ENCODE measurements at places on chromosomes 7 and 10.
A peak's percentile ranks its signal among the peaks of the same experiment; 100 is the strongest.

DNA sequence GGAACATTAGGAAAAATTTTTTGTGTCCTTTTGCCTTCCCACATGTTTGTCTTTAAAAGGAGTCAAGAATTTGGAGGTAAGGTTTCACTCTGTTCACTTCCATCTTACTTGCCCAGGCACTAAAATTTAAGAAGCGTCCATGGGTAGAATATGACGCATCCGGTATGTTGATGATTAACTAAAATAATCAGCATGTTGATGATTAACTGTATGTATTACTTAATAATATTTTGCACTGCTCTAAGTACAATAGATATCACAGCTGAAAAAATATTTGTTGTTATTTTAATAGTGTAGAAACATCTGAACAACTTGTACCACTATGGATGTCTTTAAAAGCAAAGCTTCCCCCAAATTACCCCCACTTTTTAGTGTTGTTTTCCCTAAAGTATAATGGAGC, 11.5 kb downstream of the ANKRD22 start:
- DNase-seq = no peak

DNA sequence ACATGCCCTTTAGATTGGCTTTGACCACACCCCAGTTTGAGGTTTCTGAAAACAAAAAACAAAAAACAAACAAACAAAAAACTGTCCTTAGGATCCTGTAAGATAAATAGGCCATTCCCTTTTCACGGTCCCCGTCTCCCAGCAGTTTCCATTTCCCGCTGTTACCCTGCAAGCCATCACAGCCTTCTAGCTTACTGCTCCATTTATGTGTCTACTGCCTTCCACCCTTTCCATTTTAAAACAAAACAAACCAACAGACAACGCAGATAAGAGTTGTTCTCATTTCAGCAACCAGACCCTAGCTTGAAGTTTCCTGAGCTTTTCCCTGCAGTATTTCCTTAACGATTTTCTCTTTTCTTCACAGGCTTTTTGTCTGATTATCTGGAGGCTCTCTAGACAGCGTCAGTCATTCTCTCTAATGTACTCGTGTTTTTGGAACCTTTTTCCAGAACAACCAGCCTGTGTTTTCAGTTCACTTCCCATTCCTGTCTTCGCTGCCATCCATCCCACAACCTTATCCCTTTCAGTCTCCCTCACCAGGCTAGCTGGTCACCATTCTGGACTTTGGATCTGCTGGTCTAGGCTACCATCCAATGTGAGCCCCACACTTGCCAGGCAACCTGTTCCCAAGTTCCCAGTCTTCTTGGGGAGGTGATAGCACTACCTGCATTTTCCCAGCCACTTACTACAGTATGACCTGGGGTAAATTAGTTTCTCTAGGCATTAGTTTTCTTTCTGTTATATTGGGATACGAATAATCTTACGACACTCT, 317.3 kb upstream of the FZD1 start:
- DNase-seq = no peak

- DNase-seq = peak; percentile 48
These were observed at the start of gene FGFBP3 for GRCh38 chr10:91909117-91909677. TSS of gene FGFBP3 (minus strand) at chr10:91909486. CDS start at chr10:91908969, 517 bp downstream.

DNA sequence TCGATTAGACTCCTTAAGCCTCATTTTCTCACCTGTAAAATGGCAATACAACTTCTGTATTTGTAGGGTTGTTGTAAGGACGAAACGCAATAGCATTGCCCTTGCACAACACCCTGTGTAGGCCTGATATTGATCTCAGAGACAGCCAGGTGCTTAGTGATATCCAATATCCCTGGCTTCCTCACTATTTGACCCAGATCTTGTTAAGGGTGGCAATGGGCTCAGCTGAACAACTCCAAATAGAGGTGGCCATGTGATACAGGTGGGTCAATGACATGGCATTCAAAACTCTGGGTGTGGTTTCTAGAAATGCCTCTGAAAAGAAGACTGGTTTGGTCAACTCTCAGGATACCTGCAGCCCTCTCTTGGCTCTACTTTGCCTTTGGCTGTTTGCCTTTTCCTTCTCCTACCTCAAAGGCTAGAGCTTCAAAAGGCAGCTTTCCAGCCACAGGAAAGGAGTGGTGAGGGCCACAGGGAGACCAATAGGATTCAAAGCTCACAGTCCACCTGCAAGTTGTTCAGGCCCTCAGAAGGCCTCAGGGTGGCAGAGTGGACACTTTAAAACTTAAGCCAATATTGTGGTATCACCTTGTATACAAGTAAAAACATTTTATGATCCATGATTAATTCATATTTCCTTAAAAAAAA, 14.9 kb upstream of the GATAD1 start:
- DNase-seq = no peak

DNA sequence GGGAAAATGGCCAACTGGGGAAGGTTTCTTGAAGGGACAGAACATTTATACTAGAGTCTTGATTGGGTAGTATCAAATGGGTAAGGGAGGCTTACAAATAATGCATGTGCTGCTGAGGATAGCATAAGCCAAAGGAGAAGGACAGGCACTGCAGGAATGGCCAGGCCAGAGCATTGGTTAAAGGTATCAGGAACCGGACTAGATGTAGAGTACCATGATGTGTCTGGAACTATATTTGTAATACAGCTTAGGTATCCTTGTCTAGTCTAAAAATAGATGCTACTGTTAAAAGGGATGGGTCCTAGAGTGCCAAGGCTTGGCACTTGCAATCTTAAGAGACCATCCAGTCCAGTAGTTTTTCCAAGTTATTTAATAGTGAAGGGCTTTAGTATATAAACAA, 20.3 kb downstream of the TMEM243 start:
- no peak for DNase-seq

DNA sequence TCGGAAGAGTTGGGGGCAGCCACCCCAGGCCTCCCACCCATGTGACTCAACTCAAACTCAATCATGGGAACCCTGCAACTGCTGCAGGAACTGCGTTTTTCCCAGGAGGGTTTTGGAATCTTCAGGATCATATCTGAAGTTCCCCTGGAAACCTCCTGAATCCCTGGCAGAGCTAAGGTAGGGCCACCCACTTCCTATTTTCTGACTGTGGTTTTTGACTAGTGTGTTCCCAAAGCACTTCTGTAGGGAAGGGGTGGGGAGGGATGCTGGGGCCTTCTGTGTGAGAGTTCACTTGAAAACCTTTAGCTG, 127.6 kb upstream of the UNC5B start:
- no peak for DNase-seq

DNA sequence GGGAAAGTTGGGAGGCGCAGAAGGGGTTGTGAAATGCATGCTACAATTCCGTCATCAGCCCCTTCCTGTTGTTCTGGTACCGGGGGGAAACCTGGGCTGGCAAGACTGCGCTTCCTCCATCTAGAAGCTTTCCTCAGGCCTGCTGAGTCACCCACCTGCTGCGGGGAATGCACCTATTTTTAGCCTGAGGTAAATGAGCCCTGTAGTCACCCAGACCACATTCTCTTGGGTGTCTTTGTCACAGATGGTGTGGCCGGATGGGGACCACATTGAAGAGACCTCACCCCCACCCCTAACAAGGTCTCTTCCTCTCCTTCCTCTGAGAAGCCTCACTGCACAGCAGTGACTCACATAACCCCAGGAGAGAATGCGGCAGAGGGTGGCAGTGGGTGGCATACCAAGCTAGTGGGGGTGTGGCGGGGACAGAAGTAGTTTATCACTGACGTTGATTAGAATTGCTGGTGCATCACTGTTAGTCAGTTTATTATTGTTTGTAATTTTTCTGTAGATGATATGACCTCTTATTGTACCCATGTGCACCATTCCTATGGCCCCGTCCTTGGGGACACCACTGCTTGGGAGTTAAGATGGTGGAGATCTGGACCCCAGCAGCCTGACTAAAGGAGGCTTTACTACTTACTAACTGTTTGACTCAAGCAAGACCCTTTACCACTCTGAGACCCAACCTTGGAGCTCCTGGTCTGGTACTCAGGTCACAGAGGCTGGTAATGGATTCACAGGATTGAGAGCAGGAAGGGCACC, 83.0 kb upstream of the DUSP5 start:
- DNase-seq = peak; percentile 97

DNA sequence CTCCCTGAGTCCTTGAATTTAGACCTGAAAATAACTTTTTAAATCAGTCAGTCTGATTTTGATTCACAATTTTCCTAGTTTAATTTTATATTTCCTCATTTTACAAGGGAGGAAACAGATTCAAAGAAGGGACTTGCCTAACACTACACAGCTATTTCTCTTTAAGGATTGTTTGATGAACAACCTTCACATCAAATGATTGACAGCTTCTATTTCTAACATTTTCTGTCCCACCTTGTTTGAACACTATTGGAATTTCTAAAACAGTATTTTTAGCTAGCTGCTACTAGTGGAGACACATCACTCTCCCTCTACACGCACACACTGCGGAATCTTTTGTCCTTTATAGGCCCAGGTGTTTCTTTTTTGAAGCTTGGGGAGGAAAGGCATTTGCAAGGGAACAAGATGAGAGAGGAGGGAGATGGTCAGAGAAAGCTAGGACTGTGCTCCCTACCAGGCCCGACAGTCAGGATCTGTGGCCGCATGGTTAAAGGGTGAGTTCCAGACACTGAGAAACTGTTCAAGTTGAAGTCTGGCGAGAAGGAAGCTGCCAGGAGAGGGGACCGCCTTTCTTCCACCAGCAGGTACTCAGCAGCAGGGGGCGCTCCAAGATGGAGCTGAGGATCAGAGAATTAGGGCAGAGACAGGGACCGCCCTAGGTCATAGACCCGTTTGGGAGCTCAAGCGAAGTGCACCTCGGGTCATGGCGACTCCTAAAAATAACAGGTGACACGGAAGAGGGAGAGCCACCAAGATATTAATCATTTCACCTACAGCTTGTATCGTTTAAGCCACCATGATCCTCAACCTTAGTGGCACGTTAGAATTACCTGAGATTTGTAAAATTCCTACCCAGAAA, 49.7 kb downstream of the DNAJC12 start:
- peak; percentile 88 for DNase-seq

DNA sequence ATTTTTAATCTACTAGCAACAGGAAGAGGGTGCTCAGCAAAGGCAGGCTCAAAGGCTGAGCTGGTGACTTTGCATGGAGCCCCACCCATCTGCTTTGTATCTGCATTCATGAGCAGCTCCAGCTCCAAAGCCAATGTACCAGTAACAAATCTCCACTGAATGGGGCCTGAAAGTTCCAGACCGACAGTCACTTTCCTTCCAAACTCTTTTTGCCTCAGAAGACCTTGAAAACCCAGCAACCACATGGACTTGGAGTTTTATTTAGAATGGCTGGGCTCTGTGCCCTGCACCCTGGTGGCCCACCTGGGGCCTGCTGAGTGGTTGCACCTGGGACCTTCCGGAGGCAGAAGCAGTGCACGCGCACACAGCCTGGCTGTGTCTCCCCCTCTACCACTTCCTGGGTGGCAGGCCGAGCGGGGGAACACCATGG, 195.0 kb upstream of the PLXNA4 start:
- DNase-seq = no peak

DNA sequence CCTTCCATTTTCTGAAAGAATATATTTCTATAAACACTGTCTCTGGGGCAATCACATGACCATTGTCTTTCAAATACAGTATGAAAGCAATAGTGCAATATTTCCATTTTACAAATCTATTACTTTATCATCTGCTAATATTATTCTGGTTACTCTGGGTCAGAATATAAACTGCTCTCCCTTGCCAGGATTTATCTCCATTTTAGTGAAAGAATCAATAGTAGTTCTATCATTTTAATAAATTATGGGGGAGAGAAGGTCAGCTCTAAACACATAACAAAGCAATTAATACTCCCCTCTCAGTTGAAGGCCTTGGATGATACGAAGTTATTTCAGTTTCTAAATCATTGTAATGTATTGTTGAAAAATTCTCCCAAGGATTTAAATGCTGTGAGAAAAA, 608.3 kb downstream of the MAGI2 start:
- DNase-seq = no peak

- no peak for DNase-seq
These were observed 64.1 kb downstream of the CTTNBP2 start for GRCh38 chr7:117808910-117809705.

DNA sequence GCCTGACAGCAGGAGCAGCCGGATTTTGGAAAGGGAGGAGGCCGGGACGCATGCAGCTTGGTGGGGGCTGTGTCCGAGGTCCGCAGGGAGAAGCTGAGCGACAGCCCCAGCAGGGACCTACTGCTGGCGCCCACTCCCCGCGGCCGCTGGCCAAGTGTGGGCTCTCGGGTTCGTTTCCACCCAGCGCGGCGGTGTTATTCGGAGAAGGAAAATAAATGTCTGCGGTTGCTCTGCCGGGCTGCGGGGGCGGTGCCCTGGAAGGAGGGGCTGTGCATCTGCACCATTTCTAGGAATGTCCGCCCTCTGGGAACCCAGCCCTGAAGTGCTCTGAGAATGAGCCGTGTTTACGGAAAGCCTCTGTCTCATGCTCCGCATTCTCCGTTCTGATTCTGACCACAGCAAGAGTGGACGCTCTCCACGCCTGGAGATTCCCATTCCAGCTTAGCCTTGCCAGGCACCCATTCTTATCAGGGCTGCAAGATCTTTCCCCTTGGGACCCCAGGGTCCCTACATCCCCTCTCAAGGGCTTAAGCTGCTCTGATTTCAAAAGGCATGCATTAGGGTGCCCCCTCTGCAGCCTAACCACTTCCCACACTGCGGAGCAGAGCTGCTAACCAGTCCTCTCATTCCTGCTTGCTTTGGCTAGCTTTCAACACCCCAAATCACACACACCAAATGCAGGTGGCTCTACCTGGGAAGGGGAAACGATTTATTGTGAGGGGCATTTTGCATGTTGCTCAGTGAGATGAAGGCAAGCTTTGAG, 256.6 kb upstream of the GLI3 start:
- no peak for DNase-seq

DNA sequence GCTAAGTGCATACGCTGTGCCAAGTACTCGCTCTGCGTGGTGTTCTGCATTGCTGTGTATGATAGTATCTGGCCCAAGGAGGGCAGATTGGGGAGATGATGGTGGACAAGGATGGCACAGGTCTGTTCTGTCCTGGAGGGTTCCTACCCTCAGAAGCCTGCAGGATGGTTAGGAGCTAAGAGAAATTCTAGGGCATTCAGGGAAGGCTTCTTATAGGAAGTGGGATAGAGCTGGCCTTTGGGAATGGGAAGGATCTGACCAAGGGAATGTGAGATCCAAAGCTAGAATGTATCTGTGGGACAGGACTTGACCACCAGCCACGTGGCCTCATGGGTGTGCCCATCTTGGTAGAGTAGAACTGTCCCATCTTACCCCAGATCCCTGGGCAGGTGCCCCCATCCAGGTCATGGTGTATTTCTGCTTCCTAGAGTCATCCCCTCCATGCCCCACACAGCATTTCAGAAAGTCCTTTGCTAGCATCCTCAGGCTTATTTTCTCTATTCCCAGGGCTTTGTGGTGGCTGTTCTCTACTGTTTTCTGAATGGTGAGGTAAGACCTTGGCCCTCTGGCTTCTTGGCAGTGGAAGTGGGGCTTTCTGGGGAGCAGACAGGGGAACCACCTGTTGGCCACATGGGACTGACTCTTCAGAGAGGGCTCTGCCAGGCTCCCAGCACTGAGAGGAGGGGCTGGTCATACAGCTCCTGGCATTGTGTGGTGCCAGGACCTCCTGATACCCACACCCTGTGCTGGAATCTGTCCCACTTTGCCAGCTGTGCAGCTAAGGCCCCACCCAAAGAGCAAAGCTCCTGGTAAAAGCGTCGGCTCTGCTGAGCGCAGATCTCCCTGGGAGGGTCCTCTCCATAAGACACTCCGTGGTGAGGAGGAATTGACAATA, 52.5 kb downstream of the ADCYAP1R1 start:
- DNase-seq = no peak
